Stimulated activated CD4-positive, alpha-beta T cell treated with anti-CD3 and anti-CD28 coated beads, Interleukin-4, amount 100 ng/mL, for 4 hours (primary cell): ENCODE measurements at places on chromosomes 6 and 20.

DNA sequence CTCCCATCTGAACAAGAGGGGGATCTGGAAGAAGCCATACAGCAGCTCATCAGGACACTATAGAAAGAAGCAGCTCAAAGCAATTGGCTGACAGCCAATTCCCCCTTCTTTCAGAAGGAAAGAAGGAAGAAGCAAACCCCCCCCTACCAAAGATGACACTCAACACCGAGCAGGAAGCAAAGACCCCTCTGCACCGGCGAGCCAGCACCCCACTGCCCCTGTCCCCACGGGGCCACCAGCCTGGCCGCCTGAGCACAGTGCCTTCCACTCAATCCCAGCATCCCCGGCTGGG is 1.2 kb downstream of the REM1 start:
- DNase-seq = no peak

GRCh38 chr20:50339466-50339901 is 148.9 kb downstream of the CEBPB start:
- DNase-seq = no peak

DNA sequence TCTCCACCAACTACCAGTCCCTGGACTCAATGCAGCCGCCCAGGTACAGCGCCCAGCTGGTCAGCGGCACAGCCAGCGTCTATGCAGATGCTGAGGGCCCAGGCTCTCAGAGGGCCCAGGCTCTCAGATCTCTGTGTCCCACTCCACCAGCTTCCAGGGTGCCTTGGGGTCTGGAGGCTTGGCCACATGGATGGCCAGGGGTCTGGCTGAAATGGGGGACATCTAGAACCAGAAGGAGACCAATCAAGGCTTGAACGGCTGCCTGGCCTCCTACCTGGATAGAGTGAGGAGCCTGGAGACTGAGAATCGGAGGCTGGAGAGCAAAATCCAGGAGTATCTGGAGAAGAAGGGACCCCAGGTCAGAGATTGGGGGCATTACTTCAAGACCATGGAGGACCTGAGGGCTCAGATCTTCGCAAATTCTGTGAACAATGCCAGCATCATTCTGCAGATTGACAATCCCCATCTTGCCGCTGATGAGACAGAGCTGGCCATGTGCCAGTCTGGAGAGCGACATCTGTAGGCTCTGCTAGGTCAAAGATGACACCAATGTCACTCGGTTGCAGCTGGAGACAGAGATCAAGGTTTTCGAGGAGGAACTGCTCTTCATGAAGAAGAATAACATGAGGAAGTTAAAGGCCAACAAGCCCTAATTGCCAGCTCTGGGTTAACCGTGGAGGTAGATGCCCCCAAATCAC is 44.1 kb upstream of the GRM4 start:
- DNase-seq = peak; percentile 57

DNA sequence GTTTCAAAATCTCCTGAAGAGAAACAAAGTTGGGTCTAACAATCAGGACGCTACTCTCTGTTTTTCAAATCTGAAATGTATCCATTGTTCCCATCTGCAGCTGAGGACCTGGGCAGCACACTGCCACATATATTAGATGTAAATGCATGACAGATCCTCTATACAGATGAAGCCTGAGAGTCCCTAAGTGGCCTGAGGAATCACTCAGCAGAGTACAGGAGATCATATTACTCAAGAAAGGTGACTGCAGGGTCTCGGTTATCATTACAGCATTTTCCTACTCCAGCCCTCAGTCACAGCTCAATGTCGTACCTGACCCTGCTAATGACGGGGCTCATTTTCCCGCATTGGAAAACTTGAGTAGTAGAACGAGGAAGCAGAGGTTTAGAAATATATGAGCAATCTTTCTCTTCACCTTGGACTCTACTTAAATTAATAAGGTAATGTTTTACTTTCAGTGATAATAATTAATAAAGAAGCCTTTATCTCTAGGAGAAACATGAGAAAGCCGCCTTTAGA is 256.2 kb upstream of the IRAK1BP1 start:
- no peak for DNase-seq

DNA sequence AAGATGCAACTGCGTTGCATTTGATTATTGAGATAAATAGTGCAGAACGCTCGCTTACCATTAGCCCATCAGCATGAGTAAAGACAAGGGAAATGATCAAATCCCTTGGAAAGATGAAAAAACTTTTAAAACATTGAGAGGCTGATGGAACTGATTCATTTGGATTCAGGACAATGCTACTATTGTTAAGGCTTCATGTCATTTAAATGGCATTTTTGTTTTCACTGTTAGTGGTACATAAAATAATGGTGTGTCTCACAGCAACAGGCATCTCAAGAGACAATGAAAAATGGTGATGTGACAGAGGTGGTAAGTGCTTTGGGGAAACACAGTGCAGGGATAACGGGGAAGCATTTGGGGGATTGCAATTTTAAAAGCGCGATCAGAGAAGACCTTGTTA is 159.7 kb upstream of the KCNG1 start:
- no peak for DNase-seq

GRCh38 chr6:60891606-60892005 is 1394.4 kb downstream of the KHDRBS2 start:
- DNase-seq = no peak

GRCh38 chr20:14512839-14513238 is 175.4 kb upstream of the FLRT3 start:
- DNase-seq = no peak

GRCh38 chr6:5846889-5847288 is 159.8 kb downstream of the NRN1 start:
- no peak for DNase-seq

DNA sequence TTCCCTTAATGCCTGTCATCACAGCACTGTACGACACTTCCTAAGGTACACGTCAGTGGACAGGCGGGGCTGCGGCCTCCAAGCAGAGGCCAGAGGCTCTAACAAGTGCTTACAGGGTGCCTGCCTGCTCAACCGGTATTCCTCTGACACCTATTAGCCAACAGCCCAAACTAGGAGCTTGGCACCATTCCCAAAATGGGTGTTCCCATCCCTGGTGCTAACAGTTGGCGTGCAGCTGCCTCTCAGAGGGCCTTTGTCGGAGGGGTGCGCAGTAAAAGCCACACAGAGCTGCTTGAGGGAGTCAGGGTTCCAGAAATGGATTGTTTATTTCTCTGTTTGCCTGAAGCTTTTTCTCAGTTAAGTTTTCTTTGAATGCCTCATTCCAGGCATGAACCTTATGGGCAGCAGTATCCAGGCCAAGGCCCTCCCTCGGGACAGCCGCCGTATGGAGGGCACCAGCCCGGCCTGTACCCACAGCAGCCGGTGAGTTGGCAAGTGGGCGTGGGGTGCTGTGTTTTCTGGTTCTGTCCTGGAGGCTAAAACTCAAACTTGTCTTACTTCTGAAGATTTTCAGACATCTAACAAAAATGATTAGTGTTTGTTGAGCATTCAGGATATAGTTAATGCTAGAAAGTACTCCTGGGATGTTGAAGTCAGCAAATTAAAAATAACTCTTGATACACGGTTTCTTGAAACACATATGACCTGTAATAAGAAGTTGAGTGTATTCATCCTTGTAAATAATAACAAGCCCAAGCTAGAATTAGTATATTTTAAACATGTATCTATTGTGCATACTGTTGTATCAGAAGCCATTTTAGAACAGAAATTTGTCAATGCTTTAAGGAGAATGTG is 124.7 kb downstream of the TMEM242 start:
- no peak for DNase-seq
